Epithelial cell of prostate (primary cell): ENCODE measurements at places on chromosomes 6 and 20.
A peak's percentile ranks its signal among the peaks of the same experiment; 100 is the strongest.

GRCh38 chr20:49392745-49393144, 89.7 kb downstream of the KCNB1 start:
- no peak for DNase-seq

DNA sequence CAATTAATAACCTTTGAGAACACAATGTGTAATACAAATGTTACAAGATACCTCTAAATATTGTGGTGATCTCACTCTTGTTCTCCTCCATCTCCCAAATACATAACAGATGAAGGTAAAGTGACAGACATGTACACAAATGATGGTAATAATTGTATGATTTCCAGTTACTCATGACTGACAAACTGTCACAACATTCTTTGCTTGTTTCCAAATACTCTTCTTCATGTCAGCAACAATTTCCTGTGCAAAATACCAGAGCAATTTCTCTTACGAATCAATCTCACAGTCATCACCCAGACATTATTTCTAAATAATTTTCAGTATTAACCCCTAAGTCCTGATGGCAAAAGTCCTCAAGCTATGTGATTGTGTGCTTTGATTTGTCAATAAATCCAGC, 92.9 kb downstream of the RPS12 start:
- no peak for DNase-seq

DNA sequence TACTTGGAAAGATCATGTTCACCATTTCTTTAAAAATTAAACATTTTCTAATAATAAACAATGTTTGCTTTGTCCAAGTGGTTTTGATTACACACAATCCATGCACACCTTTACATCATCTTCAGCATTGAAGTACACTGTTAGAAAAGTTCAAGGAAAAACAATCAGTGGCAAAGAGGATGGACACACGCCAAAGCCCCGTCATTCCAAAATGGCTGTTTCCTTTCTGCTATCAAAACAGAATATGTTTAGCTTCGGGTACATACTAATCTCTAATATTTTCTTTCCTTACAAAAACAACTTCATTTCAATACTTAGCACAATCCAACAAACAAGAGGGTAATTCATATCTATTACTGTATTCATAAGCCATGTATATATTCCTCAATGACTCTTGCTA, 24.5 kb downstream of the REPS1 start:
- DNase-seq, result no peak

DNA sequence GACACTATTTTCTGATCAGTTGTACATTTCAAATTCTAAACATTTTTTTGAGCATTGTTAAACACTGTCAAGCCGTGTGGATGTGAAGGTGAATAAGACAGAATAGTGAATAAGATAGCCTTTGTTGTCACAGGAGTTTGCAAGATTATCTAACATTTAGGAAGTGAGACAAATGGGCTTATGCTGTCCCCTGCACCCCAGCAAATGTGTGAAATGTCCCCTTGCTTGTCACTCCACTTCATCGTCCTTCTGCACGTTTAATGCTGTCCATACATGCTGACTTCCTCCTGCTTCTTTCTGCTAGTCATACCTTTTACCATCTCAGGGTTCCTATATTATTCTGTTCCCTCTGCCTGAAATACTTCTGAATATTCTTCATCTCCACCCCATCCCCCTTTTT, 62.6 kb downstream of the CBFA2T2 start:
- DNase-seq, result no peak

DNA sequence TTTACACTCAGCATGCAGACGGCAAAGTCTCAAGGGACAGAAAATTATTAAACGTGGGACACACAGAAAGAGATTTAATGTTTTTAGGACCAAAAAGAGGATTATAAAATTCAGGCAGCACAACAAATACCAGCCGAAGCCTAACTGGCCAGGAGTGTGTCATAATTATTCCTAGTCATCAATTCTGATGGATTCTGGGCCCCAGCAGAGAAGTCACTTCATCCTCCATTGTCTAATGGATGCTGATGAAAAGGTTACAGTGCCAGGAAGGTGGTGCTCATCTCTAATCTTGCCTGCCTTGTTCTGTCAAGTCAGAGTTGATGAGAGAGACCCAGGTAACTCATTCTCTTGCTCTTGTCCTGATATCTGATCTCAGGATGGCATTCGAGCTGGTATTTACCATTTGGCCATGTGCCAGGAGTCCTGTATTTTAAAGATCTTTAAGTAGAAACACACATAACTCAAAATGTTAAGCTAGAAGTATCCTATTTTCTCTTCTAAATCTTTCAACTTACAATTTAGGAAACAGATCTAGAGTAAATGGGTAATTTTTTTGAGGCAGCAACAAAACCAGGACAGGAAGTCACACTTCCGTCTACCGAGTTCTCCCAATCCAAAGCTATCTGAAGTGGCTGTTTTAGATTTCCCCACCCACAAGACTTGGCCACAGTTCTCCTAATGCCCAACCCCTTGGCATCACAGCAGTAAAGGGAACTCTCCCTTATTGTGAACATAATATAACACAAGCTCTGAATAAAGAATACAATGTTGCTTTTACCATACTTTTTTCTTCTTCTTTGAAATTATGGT, 50.0 kb downstream of the ADAT2 start:
- DNase-seq, result no peak

- DNase-seq, result no peak
These were observed 240.7 kb upstream of the POU3F2 start for GRCh38 chr6:98593676-98594075.

DNA sequence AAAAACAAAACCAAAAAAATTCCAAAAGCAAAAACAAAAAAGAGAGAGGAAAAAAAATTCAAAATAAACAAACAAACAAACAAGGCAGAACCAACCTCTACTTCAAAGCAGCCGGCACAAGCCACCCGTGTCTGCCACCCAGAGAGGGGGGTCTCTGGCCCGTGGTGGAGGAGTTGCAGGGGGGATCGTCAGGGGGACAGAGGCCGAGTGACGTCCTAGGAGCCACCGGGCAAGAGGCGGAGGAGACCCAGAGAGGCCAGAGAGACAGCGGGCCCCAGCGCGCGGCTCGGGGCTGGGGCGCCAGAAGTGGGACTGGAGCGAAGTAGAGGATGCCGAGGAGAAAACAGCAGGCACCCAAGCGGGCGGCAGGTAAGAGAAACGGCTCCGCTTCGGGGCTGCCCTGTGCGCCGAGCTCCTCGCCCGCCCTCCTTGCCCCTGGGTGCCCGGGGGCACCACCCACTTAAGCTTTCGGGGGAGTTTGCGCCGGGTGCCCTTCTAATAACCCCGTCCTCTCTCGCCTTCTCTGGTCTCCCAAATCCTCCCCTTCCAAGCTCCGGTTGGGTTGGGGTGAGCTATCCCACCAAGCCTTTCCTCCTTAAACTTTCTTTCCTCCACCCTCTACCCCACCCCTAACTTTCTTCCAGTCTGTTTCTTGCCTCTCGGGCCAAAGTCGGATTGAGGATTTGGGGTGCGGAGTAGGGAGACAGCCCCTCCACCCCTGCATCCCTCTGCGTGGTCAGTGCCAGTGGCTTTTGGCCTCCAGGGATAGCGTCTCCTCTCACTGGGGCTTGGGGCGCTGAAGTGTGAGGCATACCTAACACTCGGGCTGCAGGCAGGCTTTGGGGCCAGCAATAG, 1.0 kb downstream of the TSHZ2 start:
- no peak for DNase-seq

DNA sequence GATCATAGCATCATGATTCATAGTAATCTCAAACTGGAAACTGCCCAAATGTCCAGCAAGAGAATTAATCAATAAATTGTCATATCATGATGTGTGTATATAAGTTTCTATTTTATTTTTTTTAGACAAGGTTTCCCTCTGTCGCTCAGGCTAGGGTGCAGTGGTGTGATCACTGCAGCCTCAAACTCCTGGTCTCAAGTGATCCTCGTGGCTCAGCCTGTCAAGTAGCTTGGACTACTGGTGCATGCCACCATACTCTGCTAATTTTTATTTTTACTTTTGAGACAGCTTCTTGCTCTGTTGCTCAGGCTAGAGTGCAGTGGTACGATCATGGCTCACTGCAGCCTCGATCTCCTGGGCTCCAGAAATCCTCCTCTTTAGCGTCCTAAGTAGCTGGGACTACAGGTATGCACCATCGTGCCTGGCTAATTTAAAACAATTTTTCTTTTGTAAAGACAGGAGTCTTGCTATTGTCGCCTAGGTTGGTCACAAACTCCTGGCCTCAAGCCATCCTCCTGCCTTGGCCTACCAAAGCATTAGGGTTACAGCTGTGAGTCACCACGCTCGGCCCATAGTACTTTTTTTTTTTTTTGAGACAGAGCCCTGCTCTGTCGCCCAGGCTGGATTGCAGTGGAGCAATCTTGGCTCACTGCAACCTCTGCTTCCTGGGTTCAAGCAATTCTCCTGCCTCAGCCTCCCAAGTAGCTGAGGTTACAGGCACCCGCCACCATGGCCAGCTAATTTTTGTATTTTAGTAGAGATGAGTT, 8.7 kb upstream of the ATRN start:
- no peak for DNase-seq

DNA sequence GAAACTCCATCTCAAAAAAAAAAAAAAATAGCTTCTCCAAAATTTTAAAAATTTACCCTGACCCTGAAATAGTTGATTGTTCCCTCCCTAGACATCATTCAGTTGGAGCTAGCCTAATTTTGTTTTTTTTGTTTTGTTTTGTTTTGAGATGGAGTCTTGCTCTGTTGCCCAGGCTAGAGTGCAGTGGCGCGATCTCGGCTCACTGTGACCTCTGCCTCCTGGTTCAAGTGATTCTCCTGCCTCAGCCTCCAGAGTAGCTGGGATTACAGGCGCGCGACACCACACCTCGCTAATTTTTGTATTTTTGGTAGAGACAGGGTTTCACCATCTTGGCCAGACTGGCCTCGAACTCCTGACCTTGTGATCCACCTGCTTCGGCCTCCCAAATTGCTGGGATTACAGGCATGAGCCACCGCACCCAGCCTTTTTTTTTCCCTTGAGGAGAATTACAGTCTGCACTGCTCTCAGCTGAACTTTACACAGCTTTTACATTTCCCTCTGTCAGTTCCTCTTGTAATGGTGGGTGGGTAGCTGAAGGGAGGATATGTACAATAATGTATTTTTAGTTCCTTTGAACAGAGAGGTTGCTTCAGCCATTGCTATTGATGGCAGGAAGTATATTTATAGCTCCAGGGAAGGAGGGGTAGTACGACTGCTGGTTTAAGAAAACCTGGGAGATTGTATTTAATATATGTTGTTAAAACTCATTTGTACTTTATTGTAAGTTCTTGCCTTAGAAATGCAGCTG, 27.7 kb downstream of the PTPRA start:
- DNase-seq, result no peak

DNA sequence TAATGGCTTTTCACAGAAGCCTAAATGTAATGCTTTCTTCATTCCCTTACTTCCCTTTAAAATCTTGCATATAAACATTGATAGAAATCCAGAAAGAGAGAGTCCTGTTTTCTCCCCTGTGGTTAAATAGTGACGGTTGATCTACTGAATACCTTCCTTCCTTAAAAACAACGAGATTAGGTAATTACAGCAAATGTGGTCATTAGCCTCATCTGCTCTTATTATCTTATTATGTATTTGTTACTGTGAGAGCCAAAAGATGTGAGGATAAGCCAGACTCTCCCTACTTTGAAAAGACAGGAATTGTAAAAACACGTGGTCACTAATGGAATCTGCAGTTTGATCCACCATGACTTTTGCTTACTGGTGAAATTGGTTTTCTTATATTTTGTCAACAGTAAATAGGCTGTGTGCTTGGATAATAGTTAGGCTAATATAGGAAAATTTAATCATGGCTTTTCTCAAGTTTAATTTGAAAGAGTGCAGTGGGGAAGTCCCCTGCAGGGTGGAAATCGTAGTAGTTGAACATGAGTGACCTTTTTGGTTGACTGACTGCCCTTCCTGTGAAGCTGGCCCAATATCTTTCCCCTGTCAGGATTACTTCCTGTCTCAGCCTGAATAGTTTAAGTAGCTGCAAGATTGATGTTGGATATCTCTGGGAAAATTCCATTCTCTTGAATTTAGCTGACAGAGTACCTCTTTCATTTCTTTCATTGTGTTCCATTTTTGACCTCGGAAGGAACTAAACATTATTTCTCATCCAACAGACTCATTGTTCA, 62.8 kb downstream of the JARID2 start:
- DNase-seq, result no peak

GRCh38 chr6:132964101-132964867, 149.9 kb downstream of the RPS12 start:
- no peak for DNase-seq

GRCh38 chr6:40912158-40912946, 126.7 kb downstream of the UNC5CL start:
- peak; percentile 45 for DNase-seq

- no peak for DNase-seq
These were observed 302.9 kb downstream of the CDKAL1 start for GRCh38 chr6:20837189-20837588.
